ENCODE measurements at places on chromosomes 7 and 10.

- DNase-seq, result no peak
These were observed 225.7 kb upstream of the AOAH start for GRCh38 chr7:36949711-36950600.

- DNase-seq, result no peak
These were observed 372.7 kb downstream of the CALN1 start for GRCh38 chr7:72039460-72039859.

GRCh38 chr10:112784022-112784461 is 166.0 kb upstream of the TCF7L2 start:
- DNase-seq, result no peak

GRCh38 chr10:78320506-78320905 is 286.8 kb downstream of the RPS24 start:
- no peak for DNase-seq

GRCh38 chr10:131519723-131520605 is 208.4 kb upstream of the TCERG1L start:
- DNase-seq, result no peak

Data from BE2C (cell line).